ENCODE measurements at places on chromosomes 2 and 18.

GRCh38 chr2:217975626-217976025 lies 27.2 kb downstream of the TNS1 start:
- DNase-seq = no peak

DNA sequence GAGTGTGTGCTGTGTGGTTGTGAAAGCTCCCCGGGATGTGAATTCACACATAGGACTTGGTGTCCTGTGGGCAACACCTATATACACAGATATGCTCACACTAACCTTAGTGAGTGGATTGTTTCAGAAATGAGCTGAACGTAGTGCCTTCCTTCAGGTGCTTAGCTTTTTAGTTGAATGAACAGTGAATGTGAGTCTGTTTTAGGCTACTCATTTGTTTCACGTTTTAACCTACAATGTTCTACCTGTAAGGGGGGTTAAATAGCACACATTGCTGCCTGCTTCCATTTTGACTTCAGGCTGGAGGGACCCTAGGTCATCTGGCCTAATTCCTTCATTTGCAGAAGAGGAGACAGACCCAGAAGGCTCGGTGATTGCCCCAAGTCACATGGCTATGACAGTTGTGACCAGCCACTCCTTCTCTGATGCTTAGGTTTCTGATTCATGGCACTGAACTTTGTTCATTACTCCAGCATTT lies 1.0 kb downstream of the PLEK start:
- no peak for DNase-seq

DNA sequence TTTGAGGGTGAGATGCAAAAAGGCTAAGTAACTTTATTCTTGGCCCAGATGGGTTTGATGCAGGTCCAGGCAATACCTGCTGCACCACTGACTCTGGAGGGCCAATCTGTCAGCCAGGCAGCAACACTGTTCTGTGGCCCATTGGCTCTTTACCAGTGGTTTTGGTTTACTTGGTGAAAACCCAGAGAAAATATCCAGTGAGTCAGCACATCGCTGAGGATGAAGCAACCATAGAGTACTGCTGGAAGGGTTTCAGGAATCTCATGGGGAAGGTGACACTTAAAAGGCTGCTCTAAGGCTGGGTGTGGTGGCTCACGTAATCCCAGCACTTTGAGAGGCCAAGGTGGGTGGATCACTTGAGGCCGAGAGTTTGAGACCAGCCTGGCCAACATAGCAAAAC lies 192.5 kb upstream of the FAM98A start:
- DNase-seq = no peak

DNA sequence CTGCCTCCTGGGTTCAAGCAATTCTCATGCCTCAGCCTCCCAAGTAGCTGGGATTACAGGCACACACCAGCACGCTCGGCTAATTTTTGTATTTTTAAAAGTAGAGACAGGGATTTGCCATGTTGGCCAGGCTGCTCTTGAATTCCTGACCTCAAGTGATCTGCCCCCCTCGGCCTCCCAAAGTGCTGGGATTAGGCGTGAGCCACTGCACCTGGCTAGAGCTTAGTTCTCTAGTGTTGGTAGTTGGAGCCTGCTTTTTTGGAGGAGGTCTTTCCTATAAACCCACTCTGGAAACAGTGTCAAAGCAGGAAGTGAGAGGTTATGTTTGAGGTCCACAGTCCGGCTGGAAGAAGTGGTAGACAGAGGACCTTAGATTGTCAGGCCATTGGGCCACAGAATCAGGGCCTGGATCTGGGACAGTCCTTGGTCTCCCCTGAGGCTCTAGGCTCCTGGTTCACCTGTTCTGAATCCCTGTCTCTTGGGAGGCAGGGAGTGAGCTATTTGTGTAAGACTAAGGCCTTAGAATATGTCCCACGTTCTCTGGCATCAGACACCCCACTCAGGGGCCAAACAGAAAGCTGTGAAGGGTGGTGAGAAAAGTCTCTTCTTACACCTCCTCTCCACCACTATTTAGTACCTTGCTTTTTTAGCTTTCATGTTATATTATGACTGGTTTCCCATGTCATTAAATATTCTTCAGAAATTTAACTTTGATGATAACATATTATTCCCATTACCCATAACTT lies 34.5 kb downstream of the PCBP1 start:
- no peak for DNase-seq

Data from GOT3 (cell line).